ENCODE measurements at places on chromosomes 16 and 17.

- peak; percentile 49 for DNase-seq
Measured at GRCh38 chr16:88700636-88701482, 5.3 kb downstream of the RNF166 start.

- DNase-seq = no peak
Measured at GRCh38 chr17:78891406-78892061, 11.5 kb downstream of the CEP295NL start.

GRCh38 chr17:17073030-17073564 lies 30.8 kb downstream of the MPRIP start:
- no peak for DNase-seq

DNA sequence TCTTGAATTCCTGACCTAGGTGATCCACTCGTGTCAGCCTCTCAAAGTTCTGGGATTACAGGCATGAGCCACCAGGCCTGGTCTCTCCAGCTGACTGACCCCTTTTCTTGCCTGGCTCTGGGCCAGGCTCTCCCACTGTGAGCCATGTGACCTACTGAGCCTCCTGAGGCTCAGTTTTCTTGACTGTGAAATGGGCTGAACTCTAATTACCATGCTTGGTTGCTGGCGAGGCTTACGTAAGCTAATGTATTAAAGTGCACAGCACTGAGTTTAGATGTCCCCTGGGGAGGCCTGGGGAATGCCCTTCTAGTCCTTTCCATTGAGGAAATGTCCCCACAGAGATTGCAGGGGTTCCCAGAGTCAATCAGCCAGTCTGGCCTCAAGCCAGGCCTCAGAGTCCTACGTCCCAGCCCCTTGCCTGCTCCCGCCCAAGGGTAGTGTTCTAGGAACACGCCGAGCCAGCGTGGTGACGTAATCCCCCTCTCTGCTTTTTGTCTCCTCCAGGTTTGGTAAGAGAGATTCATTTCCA lies 45.8 kb upstream of the LGALS9 start:
- DNase-seq = no peak

- DNase-seq = no peak
Measured at GRCh38 chr16:15604460-15605440, 38.2 kb downstream of the MARF1 start.

- no peak for DNase-seq
Measured at GRCh38 chr17:70181376-70181775, 12.0 kb downstream of the KCNJ2 start.

- no peak for DNase-seq
Measured at GRCh38 chr17:63423251-63423950, 22.7 kb downstream of the CYB561 start.

- DNase-seq = no peak
Measured at GRCh38 chr16:57096793-57097192, 4.4 kb downstream of the CPNE2 start.

DNA sequence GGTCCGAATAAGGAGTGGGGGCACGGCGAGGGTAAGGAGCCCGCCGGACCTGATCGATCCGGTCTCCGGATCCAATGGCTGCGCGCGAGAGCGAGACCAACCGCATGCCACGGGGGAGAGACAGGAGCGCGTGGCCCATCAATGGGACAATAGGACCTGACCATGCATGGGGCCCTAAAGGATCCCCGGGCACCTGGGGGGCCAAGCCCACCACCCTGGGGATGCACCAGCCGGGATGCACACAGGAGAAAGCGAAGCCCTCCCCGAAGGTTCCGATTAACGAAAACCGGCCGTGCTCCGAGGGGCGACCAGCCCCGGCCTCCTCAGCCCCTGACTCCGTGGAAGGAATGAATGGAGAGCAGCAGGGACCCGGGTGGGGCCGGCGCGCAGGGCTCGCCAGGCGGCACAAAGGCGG lies 525 bp downstream of the JPT1 start:
- DNase-seq = no peak

- no peak for DNase-seq
Measured at GRCh38 chr17:60766778-60767190, 89.1 kb downstream of the BCAS3 start.

GRCh38 chr16:10942352-10943063 lies at the start of gene DEXI:
DEXI (minus strand) TSS chr16:10942468; CDS start chr16:10942005, 463 bp downstream.
- peak; percentile 80 for DNase-seq

DNA sequence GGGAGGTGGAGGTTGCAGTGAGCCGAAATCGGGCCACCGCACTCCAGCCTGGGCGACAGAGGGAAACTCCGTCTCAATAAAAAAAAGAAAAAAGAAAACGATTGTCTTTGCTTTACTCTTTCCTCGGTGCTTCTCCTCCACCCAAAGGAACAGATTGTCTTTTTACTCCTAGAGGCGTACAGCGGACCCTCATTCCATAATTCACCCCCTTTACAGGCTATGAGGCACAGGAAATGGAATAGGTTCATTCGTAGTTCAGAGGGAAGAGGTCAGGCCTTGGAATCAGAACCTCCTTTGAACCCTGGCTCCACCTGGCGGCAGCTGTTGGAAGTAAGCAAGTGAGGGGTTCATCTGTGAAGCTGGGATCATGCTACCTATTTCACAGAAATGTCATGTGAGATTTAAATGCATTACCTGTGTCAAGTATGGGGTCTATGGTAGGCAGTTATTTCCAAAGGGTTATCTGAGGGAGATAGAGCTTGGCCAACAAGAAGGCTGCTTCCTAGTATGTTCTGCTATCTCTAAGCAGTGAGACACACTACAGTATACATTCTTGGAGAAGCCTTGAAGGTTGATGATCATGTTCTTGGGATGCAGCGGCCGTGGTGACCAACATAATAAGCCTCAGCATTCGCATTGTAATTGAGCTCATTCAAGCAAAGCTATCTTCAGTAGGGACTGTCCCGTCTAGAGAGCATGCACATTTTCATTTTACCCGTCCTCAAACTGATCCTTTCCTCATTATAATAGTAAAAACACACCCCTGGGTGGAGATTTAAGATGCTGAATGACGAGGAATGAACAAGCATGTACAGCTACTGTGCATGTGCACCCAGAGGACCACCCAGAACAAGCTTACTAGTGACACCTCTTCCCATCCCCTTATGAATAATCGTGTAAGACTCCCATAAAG lies 18.7 kb upstream of the ZNF689 start:
- DNase-seq = peak; percentile 49

DNA sequence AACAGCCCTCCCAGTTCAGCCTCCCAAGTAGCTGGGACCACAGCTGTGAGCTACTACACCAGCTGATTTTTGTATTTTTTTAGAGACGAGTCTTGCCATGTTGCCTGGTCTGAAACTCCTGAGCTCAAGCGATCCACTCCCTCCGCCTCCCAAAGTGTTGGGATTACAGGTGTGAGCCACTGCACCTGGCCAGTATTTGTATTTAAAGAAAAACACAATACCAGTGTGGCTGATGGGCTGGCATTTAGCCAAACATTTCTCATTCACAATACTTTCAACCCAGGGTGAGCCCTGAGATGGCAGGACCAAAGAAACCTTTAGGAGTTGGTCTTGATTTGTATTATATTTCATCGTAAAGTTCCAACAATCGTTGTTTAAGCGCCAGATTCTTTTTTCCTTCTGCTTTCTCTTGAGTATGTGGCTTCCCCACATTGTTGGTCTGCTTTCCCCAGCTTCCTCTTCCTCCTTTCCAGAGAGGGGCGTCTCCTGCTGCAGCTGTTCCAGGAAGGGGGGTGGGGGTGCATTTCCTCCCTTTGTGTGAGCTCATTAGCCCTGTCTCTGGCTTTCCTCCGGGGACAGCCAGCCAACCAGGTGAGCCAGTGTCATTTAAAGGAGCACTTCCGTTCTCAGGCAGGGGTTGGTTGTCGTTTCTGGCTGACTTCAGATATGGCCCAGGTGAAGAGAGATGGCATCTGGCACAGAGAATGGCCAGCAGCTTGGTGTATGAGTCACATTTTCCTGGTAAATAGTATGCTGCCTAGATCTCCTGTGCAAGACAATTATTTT lies 79.9 kb downstream of the GPRC5B start:
- DNase-seq = no peak

- DNase-seq = no peak
Measured at GRCh38 chr17:15232517-15232915, 32.6 kb downstream of the PMP22 start.

DNA sequence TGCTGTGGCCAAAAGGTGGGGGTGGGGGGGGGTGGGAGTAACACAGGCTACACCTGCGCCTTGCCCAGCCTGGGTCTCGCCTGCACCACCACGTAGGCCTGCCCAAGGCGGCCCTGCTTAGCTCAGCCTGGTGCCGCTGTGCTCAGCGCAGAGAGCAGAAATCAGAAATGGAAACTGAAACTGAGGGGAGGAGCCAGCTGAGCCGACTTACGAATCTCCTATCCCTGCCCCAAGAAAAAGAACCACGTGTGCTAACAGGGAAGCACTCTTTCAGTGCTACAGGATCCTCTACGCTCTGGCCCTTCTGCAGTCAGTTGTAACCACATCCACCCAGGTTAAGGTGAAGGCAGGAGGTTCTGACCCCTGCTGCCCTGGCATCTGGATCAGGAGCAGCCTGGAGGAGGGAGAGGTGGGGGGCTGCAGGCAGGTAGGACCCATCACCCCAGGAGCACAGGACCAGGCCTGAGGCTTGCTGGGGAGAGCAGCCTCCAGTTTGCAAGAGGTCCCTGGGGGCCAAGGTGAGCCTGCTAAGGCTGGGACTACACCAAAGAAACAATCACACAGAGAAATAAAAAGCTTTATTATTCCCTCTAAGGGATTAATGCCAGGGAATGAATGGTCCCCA lies at the start of gene DHX58:
Gene DHX58, minus strand, starts transcription at position 163 of the 625 bp plus-strand sequence. CDS start 822 bp downstream, outside the sequence.
- peak; percentile 73 for DNase-seq

- no peak for DNase-seq
Measured at GRCh38 chr17:55478971-55479370, 32.3 kb downstream of the SMIM36 start.

- no peak for DNase-seq
Measured at GRCh38 chr16:2482708-2483534, 8.0 kb downstream of the TBC1D24 start.

GRCh38 chr16:21613361-21613760 lies 14.0 kb downstream of the METTL9 start:
- DNase-seq = no peak

GRCh38 chr17:8953156-8953885 lies 12.2 kb downstream of the PIK3R5 start:
- DNase-seq = no peak

DNA sequence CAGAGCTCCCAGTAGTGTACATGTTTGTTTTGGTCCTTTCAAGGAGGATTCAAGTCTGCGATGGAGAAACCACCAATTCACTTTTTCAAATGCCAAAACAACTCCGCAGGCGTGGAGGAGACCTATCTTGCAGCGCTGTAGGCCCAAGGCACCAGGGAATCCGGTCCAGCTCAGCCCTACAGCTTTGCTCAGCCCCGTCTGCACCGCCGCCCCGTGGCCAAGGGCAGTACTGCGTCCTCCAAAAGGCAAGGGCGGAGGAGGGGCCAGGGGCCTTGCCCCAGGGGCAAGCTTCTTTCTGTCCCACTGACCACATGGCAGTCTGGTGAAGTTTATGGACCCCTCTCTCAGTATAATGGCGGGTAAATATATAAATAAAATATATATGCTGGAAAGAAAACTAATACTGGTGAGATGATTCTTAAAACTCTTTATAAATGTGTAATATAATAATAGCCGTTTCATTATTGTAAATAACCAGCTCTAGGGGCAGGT lies 709 bp upstream of the CD300LG start:
- peak; percentile 47 for DNase-seq

DNA sequence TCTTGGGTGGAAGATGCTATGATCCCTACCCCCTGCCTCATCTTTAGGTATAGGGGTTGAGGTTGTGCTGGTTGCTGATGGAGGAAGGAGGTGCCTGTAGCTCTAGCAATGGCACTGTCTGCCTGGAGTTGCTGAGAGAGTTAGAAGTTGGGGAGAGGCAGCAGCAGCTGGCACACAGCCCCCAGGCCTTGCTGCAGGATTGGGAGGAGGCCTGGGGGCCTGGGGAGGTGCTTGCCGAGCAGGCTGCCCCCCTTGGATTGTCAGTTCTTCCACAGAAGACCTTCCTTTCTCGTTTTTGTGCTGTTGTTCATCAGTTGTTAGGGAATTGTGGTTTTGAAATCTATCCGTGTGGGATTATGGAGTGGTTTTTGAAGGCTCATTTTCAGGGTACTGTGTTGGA lies 52.9 kb downstream of the SEC14L1 start:
- no peak for DNase-seq

GRCh38 chr16:16122264-16122663 lies 101.0 kb downstream of the ABCC6 start:
- DNase-seq = no peak

DNA sequence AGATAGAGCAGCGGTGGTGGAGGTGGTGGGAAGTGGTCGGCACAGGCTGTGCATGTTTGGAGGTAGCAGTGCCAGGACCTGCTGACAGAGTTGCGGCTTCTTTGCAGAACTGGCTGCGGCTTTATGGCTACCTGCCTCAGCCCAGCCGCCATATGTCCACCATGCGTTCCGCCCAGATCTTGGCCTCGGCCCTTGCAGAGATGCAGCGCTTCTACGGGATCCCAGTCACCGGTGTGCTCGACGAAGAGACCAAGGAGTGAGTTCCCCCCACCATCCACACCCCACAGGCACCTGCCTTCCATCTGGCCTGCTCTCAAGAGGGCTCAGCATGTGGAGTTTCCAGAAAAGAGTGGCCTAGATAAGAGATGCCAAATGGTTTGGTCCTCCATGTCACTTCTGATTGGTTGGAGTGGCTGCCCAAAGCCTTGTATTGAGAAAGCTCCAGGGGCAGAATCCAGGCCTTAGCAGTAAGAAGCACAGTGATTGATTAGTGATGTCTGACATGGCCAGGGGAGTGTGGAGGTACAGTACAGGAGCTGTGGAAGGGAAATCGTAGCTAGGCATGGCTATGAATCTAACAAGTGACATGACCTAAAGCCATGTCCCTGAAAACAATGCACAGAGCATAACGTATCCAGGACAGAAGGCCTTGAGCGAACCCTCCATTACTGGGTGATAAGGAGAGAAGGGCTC lies 12.0 kb downstream of the MMP15 start:
- no peak for DNase-seq

DNA sequence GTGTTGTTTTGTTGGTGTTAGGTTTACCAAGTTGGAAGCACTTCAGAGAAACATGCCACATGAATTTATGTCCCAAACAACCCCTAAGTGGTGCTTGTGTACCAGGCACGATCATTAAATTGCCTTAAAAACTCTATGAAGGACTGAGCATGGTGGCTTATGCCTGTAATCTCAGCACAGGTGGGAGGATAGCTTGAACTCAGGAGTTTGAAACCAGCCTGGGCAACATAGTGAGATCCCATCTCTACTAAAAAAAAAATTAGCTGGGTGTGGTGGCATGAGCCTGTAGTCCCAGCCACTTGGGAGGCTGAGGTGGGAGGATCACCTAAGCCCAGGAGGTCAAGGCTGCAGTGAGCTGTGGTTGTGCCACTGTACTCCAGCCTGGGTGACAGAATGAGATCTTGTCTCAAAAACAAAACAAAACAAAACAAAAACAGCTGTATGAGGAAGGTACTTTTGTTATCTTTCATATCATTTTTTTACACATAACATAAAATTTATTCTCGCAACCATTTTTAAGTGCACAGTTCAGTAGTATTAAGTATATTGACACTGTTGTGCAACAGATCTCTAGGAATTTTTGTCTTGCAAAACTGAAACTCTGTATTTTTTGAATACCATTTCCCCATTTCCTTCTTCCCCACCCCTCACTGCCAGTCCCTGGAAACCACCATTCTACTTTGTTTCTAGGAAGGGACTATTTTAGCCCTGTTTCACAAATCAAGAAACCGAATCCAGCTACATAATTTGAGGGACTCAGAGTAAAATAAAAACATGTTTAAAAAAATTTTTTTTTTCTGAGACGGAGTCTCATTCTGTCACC lies 14.3 kb upstream of the RBBP6 start:
- no peak for DNase-seq

Measured in amniotic stem cell (primary cell).